ENCODE measurements at places on chromosomes 16 and 17.

DNA sequence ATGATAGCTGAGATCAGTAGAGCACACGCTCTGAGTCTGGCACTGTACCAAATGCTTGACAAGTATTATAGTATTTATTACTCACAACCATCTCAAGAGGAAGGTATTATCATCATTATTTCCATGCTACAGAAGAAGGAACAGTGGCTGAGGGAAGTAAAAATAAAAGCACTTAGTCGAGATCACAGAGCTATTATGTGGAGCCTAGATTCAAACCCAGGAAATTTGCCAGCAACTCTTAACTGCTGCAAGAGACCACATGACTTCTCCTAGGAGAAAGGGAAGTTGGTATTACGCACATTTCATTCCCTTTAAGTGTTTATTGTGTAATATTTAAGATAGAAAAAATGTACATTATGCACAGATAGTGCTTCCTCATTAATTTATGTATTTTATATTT lies 1.0 kb upstream of the RHOT1 start:
- peak; percentile 65 for DNase-seq

GRCh38 chr17:28686296-28686695 lies 24.3 kb downstream of the SUPT6H start:
- DNase-seq, result no peak

- no peak for DNase-seq
Measured at GRCh38 chr16:962901-963814, 7.6 kb downstream of the LMF1 start.

DNA sequence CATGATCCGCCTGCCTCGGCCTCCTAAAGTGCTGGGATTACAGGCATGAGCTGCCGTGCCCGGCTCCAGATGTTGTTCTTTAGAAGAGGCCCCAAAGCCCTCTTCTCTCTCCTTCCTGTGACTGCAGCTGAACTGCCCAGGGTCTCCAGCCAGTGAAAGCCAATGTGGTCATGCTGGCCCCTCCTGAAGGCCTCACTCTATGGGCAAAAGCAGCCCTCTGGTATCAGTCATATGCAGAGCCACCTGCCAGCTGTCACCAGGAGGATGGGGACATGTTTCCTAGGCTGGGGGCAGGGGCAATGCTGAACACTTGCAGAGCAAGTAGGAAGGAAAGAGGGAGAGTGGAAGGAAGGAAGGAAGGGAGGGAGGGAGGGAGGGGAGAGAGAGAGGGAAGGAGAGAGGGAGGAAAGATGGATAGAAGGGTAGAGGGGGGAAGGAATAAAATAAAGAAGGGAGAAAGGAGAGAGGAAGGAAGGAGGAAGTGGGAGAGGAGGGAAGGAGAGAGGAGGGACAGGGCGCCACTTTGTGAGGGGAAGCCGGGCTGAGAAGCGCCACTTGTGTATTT lies 36.0 kb downstream of the SOCS3 start:
- no peak for DNase-seq

GRCh38 chr17:37466471-37466870 lies 23.2 kb upstream of the DUSP14 start:
- no peak for DNase-seq

DNA sequence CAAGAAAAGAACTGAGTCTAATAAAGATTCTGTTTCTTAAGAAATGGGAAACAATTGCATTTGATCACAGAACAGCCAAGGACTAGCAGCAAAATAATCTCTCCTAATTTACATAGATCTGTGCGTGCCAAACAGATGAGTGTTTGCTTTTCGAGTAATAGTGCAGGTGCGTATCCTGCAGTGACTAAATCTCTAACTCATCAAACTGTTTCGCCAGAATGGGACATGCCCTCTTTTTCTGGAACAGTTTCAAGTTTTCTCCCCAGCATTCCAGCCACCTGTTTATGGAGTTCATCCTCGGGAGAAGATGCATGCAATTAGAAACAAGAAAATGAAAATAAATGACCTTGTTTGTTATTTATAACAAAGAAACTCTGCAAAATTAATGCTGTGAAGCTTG lies 5.7 kb upstream of the TOX3 start:
- no peak for DNase-seq

DNA sequence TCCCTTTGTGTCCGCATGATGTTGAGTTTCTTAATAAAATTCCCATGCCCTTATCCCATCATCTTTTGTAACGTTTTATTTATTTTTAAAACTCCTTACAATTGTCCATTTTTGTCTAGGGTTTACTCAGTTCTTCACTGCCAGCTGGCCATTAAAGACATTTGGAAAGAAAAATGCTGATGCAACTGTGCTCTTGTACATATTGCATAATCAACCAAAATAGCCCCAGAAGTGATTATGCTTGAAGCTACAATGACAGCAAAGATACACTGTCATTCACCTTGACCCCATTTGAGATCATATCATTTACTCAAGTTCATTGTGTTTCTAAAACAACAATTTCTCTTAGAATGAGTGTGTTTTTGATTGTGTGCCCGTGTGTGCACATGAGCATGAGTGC lies 1074.6 kb upstream of the RBFOX1 start:
- no peak for DNase-seq

DNA sequence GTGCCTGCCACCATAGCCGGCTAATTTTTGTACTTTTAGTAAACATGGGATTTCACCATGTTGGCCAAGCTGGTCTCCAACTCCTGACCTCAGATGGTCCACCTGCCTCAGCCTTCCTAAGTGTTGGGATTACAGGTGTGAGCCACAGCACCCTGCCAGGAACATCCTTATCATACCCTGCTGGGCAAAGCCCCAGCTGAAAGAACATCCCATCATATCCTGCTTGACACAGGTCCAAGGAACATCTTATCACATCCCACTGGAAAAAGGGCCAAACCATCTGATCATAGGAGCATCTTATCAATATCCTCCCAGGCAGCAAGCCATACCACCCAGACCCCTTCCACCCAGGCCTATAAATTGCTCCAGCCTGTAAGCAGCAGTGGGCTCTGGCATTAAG lies 1109.2 kb upstream of the CDH8 start:
- DNase-seq, result no peak

DNA sequence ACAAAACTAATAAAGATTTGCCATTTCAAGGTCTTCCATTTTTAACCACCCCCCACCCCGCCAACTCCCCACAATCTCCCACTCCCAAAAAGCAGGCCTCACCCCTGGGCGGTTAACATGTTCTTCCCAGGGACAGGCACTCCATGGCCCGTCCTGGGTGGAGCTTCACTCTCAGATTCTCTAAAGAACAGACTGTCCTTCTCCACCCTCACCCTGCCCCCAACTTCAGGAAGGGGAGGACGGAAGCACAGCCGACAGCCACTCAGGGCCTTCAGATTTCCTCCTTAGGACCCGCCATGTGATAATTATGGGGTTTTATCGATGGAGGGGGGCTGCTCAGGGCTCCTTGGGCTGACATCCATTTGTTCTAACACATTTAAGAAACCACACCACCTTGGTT lies 61.9 kb downstream of the ZFHX3 start:
- DNase-seq, result peak; percentile 49

GRCh38 chr16:19288872-19289799 lies 3.6 kb downstream of the CLEC19A start:
- DNase-seq, result no peak

- DNase-seq, result no peak
Measured at GRCh38 chr16:50839356-50839755, 97.5 kb downstream of the CYLD start.

GRCh38 chr17:67427424-67427823 lies 50.3 kb downstream of the PITPNC1 start:
- DNase-seq, result no peak

DNA sequence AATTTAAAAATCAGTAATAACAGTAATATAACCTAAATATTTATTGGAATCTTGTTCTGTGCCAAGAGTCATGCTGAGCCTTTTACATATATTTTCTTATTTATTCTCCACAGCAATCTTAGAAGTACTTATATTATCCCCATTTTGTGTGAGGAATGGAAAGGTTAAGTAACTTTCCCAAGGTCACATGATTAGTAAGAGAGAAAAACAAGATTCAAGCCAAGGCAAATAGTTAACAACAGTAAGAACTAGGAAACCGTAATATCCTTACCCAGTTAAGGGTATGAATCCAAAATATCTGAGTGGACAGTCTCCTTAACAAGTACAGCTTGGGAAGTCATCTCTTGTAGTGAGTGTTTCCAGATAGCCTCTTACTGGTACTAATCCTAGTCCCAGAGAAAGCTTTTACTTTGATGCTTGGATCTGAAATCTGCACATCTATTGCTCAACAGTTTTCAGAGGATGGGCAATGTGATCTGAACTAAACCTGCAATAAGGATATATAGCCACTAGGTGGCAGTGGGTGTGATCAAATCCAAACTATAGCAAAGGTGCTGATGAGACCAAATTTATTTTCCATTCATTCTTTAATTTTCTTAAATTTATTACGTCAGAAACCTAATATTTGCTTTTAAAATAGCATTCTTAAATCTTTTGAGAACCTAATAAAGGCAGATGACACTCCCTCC lies 23.3 kb downstream of the SHISA6 start:
- DNase-seq, result no peak

DNA sequence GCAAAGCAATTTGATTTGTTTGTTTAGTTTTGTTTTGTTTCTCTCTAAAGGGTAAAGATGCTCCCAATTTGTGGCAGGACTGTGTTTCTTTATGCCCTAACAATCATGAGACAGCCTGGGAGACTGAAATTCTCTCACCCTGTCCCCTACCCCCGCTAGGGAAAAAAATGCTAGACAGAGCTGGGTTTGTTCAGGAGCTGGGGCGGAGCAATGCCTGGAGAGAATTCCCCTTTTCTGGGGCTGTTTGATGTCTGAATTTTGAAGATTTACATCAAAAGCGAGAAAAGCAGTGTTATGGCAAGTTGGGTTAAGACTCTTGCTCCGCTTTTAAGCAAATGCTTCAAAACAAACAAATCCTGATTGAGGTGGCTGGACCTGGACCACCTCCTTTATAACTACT lies 8.4 kb downstream of the MAF start:
- DNase-seq, result no peak

DNA sequence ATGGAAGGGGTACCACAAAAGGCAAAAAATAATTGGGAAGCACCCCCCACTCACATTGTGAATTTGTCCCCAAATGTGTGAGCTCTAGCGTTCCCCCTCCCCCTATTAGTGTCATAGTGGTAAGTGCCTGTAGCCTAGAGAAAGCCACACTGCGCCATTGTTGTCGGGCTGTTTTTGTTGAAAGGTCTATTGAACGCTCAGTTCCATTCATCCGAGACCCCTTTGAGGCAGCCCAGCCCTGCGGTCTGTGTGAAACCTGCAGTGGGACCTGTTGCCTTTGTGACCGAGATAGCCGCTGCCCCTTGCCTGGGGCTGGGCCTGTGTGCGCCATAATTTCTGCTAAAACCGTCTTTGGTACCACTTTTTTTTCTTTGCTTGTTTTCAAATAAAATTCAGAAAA lies 3.0 kb downstream of the JPT2 start:
- DNase-seq, result no peak

DNA sequence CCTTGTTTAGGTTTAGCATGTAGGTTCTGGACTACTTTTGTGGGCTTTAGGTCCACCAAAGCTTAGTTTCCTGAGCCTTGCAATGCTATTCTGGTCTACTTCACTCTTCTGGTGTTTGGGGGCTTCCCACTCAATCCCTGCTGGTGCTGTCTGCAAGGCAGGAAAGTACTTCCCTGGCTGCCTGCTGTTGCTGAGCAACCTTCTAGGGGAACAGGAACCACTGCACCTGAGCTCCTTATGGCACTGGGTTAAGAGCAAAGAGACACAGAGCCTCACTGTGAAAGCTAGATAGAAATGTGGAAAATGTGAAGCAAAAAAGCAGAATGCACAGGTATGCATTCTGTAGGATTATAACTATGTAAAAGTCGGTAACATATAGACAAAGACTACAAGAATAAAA lies 17.0 kb downstream of the MPO start:
- no peak for DNase-seq

DNA sequence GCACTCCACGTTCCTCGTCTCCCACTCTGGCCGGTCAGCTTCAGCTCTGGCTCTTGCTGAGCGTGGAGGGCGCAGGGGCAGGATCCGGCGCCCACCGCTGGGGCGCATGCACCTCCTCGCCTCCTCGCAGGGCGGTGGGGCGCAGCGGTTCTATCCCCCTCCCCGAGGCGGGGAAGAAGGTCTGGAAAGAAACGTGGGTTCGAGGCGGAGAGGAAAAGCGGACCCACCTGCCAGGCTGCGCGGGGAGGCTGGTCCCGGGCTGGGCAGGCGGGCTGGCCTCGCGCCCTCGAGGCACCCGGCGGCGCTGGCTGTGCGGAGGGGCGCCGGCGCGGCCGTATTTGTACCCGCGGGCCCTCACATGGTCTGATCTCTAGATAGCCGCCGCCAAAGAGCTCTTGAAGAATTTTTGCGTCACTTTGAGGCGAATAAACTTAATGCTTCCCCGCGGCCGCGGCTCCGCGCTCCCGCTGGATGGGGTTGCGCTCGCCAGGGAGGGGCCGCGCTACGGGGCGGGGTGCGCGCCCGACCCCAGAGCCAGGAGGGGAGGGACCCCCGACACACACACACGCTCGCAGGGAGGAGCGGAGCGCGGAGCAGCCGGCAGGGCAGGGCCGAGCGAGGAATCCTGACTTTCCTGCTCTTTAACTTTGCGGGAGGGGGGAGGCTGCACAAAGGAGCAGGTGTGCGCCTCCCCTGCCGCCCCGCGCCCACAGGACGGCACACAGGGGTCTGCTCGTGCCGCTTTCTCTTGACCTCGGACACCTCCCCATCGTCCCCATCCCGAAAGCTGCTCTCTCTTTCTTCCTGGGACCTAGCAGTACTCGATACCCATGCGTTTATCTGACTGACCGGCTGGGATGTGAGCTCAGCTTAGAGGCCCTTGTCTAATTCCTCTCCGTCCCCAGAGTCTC lies at the start of gene SLC6A4:
Gene SLC6A4 (minus strand): TSS at position 312 of the 911 bp plus-strand sequence. CDS start 13,739 bp downstream, outside the sequence.
- DNase-seq, result no peak

DNA sequence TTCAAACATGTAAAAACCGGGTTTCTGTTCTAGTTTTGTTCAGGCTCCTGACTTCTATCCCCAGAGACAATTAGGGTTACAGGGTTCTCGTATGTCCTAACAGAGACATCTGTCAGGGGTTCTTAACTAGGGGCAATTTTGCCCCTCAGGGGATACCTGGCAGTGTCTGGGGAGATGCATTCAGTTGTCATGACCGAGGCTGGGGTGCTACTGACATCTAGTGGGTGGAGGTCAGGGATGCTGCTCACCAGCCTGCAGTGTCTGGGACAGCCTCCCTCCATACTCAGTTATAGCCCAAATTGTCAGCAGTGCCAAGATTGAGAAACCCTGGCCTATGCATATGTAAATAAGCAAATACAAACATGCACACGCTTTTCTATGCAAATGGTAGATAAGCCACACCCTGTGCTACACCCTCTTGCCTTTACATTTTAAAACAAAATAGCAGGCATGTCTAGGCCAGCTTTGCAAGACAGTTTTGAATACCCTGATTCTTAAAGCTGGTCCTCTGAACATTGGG lies 37.4 kb downstream of the CLEC16A start:
- no peak for DNase-seq

GRCh38 chr17:31494259-31495021 lies 103.0 kb downstream of the RAB11FIP4 start:
- no peak for DNase-seq
